ENCODE measurements at places on chromosomes 13 and 19.

GRCh38 chr13:60155978-60156377, 7.8 kb downstream of the DIAPH3 start:
- no peak for DNase-seq

GRCh38 chr13:101545521-101545920, 93.0 kb downstream of the ITGBL1 start:
- DNase-seq = no peak

- no peak for DNase-seq
These were observed 1097.8 kb upstream of the SLC10A2 start for GRCh38 chr13:104163866-104164630.

DNA sequence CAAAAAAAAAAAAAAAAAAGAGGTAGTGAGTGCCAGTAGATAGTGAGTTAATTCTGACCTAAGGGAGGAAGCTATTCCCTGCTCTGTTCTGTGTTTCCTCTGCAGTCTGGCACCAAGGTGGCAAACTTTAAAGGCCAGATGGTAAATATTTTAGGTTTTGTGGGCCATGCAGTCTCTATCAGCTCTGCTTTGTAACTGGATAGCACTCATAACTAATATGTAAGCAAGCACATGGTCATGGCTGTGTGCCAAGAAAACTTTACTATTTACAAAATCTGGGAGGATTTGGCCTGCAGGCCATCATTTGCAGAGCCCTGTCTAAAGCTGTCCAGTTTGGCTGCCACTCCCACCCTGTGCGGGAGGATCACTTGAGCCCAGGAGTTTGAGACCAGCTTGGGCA, 4.3 kb downstream of the PIN1 start:
- DNase-seq = no peak

Data from stimulated activated CD4-positive, alpha-beta T cell treated with anti-CD3 and anti-CD28 coated beads, Interleukin-2, amount 100 ng/mL, for 4 hours (primary cell).